Bronchus fibroblast of lung (primary cell): ENCODE measurements at places on chromosomes 3 and 15. TPM values are rescaled to one million over a fixed set of nuclear protein-coding genes. Genes with fewer than 3 reads are reported as not detected.

Gene PYGO1
- total RNA-seq, result 3.0 and 5.9 TPM in 2 replicates

Gene SERINC4
- 0.15 TPM in 1 of 2 replicates, not detected in the other for total RNA-seq

Gene CKMT1A
- total RNA-seq, result not detected in 2 replicates

Gene ADAMTSL3
- total RNA-seq, result 1.0 TPM in 1 of 2 replicates, not detected in the other

Gene SI
- total RNA-seq, result not detected in 2 replicates

Gene ACTC1
- not detected in 2 replicates for total RNA-seq
